ENCODE measurements at places on chromosomes 5 and 9.

- DNase-seq, result no peak
These were observed 579.7 kb upstream of the ZNF608 start for GRCh38 chr5:125326150-125326510.

DNA sequence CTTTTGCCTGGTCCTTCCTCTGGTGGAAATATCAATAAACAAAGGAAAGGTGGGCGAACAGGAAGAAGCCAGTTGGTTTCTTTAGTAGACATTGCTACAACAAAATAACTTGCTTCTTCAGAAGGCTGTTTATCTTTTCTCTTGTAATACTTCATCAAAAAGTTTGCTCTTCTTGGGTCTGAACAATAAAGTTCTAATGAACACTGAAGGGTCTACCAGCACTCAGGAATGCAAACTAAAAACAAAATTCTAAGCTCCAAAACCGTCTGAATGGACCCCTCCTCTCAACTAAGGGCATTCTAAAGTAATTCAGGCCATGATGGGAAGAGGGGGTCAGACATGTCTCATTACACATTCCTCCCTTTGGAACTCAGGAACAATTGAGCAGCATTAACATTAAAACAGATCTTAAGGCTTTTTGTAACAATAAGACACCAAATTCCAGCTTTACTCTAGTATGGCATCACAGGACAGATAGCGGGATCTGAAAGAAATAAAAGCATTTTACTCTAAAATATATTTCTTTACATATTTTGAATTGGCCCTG lies 2.3 kb downstream of the TBCA start:
- DNase-seq, result no peak

GRCh38 chr5:55481293-55481855 lies 53.4 kb downstream of the PLPP1 start:
- no peak for DNase-seq

GRCh38 chr5:159286420-159287035 lies 23.4 kb downstream of the UBLCP1 start:
- no peak for DNase-seq

GRCh38 chr5:132961887-132962286 lies 1.5 kb downstream of the AFF4 start:
- DNase-seq, result no peak

DNA sequence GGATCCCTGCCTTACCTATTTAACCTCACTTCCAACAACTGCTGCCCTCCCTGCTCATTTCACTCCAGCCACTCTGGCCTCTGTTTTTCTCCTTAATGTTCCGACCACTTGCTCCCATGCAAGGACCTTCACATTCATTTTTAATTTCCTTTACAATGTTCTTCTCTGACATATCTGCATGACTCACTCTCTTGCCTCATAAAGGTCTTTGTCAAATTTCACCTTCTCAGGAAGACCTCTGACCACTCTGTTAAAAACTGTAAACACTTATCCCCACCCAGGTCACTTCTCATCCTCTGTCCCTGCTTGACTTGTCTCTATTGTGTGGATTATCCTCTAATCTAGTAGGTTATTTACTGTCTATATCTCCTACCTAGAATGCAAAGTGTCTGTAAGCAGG lies 751.2 kb downstream of the BRINP1 start:
- no peak for DNase-seq

DNA sequence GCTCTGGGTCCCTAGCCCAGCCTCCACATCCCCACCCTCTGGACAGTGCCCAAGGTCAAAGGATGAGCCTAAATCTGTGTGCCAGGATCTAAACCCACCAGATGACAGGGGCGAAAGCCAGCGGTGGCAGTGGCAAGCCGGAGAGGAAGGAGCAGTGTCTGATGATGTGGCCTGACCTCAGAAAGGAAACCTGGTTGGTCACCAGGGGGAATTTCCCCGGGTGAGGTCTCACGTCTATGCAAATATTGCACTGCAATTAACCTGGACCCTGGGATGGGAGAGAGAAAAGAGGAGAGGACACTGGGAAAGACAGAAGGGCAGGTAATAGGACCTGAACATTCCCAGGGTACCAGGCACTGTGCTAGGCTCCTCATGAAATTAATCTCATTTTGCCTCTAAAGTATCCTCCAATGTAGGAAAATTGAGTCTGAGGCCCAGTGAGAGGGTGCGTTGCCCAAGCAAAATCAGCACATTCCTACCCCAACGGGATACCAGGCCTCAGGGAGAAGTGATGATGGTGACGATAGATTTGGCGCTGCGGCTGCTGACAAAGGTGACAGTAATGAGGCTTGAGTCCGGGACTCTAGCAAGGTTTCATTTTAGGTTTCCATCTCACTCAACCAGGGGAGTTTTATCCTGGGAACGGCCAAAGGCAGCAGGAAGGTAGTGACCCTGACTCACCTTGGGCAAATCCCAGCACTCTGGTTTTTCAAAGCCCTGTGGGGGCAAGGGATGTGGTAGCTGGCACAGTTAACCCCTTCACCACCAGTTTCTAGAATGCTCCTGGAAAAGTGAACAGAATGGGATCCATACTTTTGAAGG lies 13.4 kb upstream of the TNIP1 start:
- DNase-seq, result no peak

DNA sequence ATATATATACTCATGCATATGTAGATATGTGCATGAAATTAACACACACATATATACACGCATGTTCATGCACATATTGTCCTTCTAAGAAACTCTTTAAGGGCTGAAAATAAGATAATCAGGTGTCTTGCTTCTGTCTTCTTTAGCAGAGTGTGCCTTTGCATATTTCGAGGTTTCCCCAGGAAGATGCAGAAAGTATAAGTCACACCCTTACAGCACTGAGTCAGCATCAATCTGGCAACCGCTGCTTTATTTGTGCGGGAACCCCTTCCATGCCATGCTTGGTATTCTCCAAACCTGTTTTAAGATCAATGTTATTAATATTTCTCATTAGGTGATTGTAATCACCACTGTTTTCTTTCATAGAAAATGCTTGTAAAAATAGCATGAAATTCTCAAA lies 557.9 kb downstream of the CAAP1 start:
- no peak for DNase-seq

DNA sequence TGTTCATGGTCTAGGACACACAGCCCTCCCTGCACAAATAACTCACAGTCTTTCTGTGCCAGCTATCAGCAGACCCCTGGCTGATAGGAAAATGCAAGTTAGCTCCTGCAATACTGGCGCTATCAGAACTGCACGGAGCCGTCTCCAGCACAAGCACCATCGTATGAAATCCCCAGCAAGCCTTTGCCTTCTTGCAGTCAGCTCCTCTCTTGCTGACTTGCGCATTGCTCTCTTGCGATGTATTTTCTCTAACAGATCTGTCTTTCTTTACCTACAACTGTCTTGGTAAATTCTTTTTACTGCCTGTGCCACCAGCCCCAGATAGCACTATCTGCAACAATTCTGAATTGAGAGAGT lies 25.1 kb upstream of the UGCG start:
- DNase-seq, result no peak

DNA sequence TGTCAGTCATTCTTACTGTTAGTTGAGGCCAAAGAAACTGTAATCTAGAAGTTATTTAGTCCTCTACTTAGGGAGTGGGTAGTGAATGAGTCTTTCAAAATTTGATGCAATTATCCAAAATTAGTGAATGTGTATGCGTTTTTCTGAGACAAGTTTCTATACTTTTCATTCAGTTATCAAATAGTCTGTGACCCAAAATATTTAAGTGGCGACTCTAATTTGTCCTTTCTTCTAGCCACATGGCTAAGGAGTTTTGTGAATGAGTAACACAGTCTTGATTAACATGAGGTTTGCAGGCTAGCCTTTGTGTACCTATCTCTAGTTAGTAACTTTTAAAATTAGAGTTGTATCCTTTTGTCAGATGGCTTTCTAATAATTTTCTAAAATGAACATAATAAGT lies 45.6 kb downstream of the COMMD10 start:
- peak; percentile 8 for DNase-seq

- DNase-seq, result no peak
These were observed 51.1 kb downstream of the CCNH start for GRCh38 chr5:87361536-87362213.

DNA sequence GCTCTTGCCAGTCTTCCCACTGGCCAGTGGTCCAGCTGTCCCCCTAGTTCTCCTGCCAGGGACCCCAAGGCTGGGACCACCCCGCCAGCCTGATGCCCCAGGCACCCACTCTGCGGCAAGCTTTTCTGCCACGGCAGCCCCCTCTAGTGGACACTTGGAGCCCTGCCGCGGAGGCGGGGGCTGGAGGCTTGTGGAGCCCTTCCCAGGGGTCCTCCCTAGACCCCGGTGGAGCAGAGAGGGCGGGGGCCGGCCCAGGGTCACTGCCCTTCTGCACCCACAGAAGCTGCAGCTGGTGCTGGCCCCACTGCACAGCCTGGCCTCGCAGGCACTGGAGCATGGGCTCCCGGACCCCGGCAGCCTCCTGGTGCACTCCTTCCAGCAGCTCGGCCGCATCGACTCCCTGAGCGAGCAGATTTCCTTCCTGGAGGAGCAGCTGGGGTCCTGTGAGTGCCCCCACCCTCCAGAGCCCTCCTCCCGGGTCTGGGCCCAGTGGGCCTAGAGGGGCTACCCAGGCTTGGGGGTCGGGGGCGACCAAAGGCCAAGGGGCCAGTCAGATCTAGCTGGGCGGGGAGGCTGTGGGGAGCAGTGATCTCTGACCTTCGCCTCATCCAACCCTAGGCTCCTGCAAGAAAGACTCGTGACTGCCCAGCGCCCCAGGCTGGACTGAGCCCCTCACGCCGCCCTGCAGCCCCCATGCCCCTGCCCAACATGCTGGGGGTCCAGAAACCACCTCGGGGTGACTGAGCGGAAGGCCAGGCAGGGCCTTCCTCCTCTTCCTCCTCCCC lies 9.1 kb downstream of the EGFL7 start:
- peak; percentile 98 for DNase-seq
